Thoracic aorta (tissue), 2 donors: ENCODE measurements at places on chromosomes 5 and 9.

DNA sequence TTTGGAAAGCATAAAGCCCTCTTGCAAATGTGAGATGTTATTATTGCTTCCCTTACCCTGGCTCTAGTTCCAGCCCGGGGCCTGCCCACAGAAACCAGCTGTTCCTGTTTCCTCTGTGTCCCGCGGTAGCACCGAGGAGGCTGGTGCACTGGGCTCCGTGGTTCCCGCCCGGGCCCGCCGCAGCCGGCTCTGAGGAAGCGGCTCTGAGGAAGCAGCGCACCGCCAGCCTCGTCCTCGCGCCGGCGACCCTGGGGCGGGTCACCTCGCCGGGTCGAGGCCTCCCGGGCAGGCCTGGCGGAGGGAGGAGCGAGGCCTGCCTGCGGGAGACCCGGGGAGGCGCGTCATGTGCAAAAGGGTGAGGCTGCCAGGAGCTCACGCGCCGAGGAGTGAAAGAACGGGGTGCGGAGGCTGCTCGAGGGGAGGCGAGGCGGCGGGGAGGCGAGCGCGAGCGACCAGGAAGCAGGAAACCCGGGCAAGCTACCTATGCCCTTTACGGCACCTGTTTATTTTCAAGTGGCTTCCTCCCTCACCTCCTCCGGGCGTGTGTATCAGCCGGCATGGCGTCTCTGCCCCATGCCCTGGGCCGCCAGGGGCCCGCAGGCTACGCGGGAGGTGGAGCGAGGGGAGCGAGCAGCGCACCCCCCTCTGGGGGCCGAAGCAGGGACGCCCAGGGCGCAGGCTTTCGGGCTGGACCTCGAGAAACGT is 61.3 kb upstream of the MEGF10 start:
- DNase-seq: peak; percentile 4
- H3K4me1 ChIP-seq: peaks cover 14% of the 10 kb centered on the region
- H3K4me3 ChIP-seq: peak overlapping the region; percentile 78
- H3K27ac ChIP-seq: peak overlapping the region; percentile 6
- no peaks in the 10 kb centered on the region for H3K27me3 ChIP-seq

- H3K4me3 ChIP-seq: no peak overlapping the region
- H3K36me3 ChIP-seq: no peaks in the 10 kb centered on the region
- no peak for DNase-seq
- no peak overlapping the region for H3K27ac ChIP-seq
- no peaks in the 10 kb centered on the region for H3K27me3 ChIP-seq
These were observed 141.8 kb downstream of the DOCK2 start for GRCh38 chr5:169778622-169779596.

GRCh38 chr9:100394816-100395215 is 32.1 kb upstream of the MSANTD3 start:
- H3K27ac ChIP-seq: no peak overlapping the region
- no peak for DNase-seq
- no peaks in the 10 kb centered on the region for H3K27me3 ChIP-seq
- H3K36me3 ChIP-seq: no peaks in the 10 kb centered on the region
- no peaks in the 10 kb centered on the region for H3K4me1 ChIP-seq

DNA sequence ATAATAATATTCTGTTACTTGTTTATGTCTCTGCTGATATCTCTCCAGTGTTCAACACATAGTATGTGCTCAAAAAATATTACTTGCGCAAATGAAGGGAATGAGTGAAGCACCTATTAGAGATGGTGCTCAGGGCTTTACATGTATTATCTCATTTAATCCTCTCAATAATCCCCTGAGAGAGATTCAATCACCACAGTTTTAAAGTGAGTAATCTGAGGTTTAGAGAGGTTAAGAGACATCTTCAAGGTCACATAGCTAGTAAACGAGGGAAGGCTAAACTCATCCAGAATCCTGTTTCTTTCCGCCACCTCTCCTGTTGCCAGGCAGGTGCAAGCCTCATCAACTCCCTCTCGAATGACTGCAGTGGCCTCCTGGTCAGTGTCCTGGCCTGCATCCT is 82.0 kb downstream of the UGCG start:
- no peak for DNase-seq
- H3K27me3 ChIP-seq: no peaks in the 10 kb centered on the region
- no peak overlapping the region for H3K4me3 ChIP-seq
- H3K36me3 ChIP-seq: no peaks in the 10 kb centered on the region
- H3K4me1 ChIP-seq: no peaks in the 10 kb centered on the region

GRCh38 chr5:62720031-62720441 is 141.4 kb downstream of the LRRC70 start:
- H3K27me3 ChIP-seq: no peaks in the 10 kb centered on the region
- no peaks in the 10 kb centered on the region for H3K36me3 ChIP-seq
- no peak for DNase-seq
- H3K4me1 ChIP-seq: no peaks in the 10 kb centered on the region
- no peak overlapping the region for H3K4me3 ChIP-seq
- H3K27ac ChIP-seq: no peak overlapping the region

GRCh38 chr9:98995059-98995671 is 51.5 kb downstream of the COL15A1 start:
- no peak for DNase-seq
- no peak overlapping the region for H3K27ac ChIP-seq
- no peaks in the 10 kb centered on the region for H3K36me3 ChIP-seq
- peaks cover 20% of the 10 kb centered on the region for H3K4me1 ChIP-seq

DNA sequence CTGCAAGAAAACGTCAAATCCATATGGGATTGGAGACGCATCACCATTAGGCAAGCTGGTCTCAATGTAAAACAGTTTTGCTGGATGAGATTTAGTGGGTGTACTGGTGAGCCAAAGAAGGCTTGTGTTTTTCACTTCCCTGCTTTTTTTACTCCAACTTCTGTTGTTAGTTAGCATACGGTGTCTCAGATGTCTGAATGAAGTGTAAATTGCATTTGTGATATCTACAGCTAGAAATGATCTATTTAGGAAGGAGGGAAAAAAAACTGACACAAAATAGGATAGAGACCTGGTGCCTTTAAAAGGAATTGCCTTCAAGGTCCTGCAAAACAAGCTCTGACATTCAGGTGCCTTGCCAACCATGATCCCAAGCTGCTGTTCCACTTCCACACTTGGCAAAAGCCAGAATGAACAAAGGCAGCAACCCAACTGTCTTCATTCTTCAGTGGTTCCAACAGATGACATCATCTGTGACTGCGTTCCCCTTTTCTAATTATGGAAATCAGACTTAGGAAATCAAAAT is 104.2 kb upstream of the RAI14 start:
- no peak for DNase-seq
- H3K4me3 ChIP-seq: peak overlapping the region; percentile 9
- no peaks in the 10 kb centered on the region for H3K36me3 ChIP-seq
- peaks cover 23% of the 10 kb centered on the region for H3K4me1 ChIP-seq
- H3K27ac ChIP-seq: peak overlapping the region; percentile 79

GRCh38 chr5:91384671-91385430 is 1.7 kb upstream of the ARRDC3 start:
- peak overlapping the region; percentile 92 for H3K27ac ChIP-seq
- H3K4me1 ChIP-seq: peaks cover 10% of the 10 kb centered on the region
- peak; percentile 20 for DNase-seq
- no peaks in the 10 kb centered on the region for H3K36me3 ChIP-seq
- peak overlapping the region; percentile 73 for H3K4me3 ChIP-seq

DNA sequence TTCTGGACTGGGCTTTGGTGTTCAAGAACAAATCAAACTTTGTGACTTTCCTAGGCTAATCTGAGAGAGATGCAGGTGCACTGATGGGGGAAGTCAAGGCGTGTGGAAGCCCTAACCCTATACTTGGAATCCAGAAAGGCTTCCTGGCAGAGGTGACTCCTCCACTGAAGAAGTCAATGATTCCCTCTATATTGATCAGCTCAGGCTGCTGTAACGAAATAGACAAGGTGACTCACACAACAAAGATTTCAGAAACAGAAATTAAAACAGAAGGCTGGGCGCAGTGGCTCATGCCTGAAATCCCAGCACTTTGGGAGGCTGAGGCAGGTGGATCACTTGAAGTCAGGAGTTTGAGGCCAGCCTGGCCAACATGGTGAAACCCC is 69.6 kb upstream of the GGTA1 start:
- no peak overlapping the region for H3K4me3 ChIP-seq
- peaks cover 70% of the 10 kb centered on the region for H3K4me1 ChIP-seq
- DNase-seq: no peak
- H3K27me3 ChIP-seq: no peaks in the 10 kb centered on the region
- H3K27ac ChIP-seq: peak overlapping the region; percentile 77

GRCh38 chr9:13810510-13810909 is 503.4 kb downstream of the NFIB start:
- H3K27ac ChIP-seq: no peak overlapping the region
- no peaks in the 10 kb centered on the region for H3K27me3 ChIP-seq
- H3K4me3 ChIP-seq: no peak overlapping the region

GRCh38 chr9:95087659-95088242 is 229.8 kb downstream of the FANCC start:
- peaks cover 24% of the 10 kb centered on the region for H3K36me3 ChIP-seq
- H3K4me1 ChIP-seq: peaks cover 62% of the 10 kb centered on the region
- H3K27ac ChIP-seq: peak overlapping the region; percentile 89
- H3K27me3 ChIP-seq: no peaks in the 10 kb centered on the region
- no peak for DNase-seq

DNA sequence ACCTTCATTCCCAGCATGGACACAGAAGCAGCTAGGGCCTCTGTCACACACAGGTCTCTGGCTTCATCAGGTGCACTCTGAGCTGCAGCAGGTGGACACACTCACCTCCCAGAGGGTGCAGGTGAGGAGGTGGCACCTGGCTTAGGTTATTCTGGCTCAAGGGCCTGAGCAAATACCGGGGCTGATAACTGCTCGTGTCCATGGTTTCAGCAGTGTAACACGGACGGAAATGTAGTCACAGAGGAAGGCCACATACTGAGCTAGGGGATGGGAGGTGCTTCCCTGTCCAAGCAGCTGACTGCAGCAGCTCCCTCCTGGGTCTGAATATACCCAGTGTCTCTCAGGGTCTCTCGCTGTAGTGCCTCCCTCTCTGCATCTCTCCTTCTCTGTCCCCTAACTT is 5.7 kb downstream of the PHF2 start:
- DNase-seq: no peak
- H3K4me3 ChIP-seq: no peak overlapping the region
- H3K27me3 ChIP-seq: no peaks in the 10 kb centered on the region

- H3K4me1 ChIP-seq: no peaks in the 10 kb centered on the region
- no peak for DNase-seq
- H3K27me3 ChIP-seq: no peaks in the 10 kb centered on the region
- H3K36me3 ChIP-seq: no peaks in the 10 kb centered on the region
These were observed 55.1 kb upstream of the XPA start for GRCh38 chr9:97752274-97752673.

- no peaks in the 10 kb centered on the region for H3K4me1 ChIP-seq
- DNase-seq: no peak
- no peaks in the 10 kb centered on the region for H3K36me3 ChIP-seq
These were observed 30.5 kb upstream of the LRRC70 start for GRCh38 chr5:62547945-62548630.
